Right atrium auricular region (tissue), 2 donors: ENCODE measurements at places on chromosomes 2 and 18. TPM values are rescaled to one million over a fixed set of nuclear protein-coding genes. Genes with fewer than 3 reads are reported as not detected.
A peak's percentile ranks its signal among the peaks of the same experiment; 100 is the strongest.

Gene MYOM1
- 410 TPM for total RNA-seq

Gene IL1RL1
- total RNA-seq, result 4.8 TPM

DNA sequence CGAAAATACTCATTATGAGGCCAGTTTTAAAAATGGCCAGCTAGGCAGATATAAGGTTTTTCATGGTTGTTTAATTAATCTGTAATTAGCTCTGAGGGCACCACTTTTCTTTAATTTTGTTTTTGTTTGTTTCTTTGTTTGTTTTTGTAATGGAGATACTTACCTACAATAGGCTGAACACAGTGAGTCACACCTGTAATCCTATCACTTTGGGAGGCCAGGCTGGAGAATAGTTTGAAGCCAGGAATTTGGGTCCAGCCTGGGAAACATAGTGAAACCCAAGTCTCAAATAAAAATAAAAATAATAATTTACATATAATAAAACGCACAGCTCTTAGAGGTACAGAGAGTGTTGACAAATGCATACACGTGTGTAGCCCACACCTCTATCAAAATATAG is 56.8 kb upstream of the MSH2 start:
- no peak for DNase-seq

Gene RUFY4
- total RNA-seq, result 0.12 TPM

Gene CAPN14
- total RNA-seq, result 0.22 TPM

- DNase-seq, result no peak
These were observed 23.5 kb upstream of the ADCY3 start for GRCh38 chr2:24943427-24944053.

DNA sequence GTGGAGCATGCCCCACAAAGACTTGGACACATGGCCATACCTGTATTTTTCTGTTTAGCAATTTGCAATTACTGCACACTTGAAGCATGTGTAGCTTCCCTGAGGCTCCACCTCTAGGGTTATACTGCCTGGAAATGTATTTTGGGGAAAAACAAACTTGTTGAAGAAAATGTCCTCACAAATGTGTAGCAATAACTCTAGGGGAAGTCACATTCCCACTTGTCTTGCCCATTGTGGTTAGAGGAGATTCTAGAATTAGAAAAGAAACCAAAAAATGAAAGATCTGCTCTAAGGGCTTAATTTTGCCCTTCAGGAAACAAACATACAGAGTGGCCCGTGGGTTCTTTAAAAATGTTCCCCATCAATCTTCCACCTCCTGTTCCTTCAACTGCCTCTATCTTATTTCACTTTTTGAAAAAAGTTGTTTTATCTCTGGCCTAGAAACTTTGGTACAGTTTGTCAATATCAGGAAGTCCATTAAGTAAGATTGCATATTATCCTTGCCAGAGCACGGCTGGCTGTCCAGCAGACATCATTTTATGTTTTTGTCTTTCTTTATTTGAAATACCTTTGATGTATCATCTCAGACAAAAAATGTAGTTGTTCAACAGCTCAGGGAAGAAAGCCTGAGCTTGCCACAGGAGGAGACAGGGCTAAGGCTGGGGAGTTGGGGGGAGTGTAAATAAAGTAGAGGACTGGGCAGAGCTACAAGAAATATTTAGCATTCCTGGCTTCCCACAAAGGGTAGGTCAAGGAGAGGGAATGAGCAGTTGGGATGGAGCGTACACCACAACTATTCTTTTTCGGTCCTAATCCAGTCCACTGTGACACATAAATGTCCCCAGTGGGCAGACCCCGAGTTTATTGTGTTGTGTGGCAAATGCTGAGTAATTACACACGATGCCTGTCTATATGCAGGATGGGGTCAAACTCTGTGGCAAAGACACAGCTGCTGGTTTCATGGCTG is 96.8 kb upstream of the CDC42EP3 start:
- DNase-seq, result no peak

DNA sequence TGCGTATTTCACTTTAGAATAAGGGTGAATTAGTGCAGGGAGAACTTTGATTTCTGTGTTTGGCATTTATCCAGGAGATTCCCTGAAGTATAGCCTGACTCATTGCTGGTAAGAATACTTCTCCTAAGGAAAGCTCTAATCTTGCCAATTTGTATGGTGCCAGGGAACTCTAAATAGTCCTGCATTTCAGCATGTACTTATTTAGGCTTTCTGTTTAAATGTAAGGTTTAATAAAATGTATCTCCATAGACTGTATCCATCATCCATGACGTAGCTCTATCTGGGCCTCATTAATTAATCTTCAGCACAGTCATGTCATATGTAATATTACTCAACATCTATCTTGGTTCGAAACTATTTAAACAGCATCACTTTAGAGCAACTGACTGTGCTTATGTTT is 127.7 kb downstream of the DOK6 start:
- DNase-seq, result no peak

DNA sequence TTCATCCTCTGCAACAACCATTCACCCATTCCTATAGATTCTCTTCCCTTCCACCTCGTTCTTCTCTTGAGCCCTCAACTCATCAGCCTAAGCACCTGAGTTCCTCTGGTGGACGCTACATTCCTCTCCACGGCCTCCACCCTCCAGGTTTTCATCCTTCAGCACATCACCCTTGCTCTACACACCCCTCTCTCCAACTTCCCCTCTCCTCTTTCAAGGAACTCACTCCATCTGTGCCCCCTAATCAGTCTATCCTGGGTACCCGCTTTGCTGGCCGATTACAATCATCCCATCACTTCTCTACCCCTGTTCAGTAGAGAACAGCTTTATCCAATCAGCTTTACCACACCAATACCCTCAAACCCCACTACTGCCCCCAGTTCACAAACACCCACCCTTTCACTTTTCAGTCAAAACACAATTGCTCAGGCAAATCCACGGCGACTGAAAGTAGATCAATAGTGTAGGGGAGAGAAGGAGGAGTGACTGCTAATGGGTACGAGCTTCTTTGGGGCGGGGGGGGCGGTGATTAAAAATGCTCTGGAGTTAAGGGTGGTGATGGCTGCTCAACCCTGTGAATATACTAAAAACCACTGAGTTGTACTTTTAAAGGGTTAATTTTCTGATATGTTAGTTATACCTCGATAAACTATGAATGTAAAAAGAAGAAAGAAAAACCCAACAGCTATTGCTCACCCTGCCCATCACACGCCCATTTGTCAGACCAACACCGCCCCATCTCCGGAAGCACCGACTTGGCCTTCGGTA is 857 bp downstream of the DYM start:
- no peak for DNase-seq

DNA sequence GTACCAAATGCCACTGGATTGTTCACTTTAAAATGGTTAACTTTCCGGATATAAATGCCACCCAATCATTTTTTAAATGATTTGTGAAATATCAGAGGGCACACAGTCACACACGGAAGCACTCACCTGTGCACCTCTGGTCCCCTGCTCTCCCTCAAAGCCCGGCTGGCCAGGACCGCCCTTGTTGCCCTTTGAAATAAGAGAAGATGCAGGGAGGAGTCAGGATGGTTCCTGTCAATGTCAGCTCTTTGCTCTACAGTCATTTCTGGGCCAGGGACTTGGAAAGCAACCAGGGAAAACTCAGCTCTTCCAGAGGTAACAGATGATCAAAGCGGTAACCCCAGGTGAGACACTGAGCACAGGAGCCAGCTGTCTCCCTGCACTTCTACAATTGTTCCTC is 60.7 kb downstream of the COL6A3 start:
- DNase-seq, result no peak

GRCh38 chr2:182182436-182182835 is 196.8 kb downstream of the PPP1R1C start:
- DNase-seq, result no peak

DNA sequence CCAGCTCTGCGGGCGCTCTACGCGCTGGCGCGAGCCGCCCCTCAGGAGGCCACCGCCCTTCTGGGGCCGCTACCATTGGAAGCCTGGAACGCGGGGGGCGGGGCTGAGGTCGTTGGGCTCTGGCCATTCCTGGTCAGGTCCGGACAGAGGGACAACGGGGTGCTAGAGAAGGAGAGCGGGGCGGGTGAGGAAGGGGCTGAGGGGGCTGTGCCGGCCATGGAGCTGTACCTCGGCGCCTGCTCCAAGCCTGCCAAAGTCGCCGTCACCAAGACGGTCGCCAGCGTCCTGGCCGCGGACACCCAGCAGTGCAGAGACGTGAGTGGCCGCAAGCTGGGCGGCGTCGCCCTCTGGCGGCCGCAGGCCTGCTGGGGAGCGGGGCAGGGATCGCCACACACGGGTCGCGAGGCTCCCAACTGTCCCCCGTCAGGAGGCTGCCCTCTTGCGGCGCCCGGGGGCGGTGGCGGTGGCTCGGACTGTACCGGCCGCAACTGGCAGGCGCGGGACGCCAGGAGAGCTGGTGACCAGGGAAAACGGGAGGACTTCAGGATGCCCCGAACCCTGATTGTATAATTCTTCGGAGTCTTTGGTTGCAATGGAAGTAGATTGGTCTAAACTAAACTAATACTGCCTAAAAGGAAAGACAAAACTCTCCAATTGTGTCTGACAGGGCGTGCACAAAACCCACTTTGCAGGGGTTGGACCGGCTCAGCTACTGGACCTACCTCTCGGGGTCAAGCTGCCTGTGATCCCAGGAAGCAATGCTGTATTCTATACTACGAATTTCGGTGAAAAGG is at the start of gene FSIP2:
TSS of gene FSIP2 (plus strand) at position 126 of the 794 bp plus-strand sequence. CDS start at position 217, 91 bp downstream.
- peak; percentile 60 for DNase-seq

DNA sequence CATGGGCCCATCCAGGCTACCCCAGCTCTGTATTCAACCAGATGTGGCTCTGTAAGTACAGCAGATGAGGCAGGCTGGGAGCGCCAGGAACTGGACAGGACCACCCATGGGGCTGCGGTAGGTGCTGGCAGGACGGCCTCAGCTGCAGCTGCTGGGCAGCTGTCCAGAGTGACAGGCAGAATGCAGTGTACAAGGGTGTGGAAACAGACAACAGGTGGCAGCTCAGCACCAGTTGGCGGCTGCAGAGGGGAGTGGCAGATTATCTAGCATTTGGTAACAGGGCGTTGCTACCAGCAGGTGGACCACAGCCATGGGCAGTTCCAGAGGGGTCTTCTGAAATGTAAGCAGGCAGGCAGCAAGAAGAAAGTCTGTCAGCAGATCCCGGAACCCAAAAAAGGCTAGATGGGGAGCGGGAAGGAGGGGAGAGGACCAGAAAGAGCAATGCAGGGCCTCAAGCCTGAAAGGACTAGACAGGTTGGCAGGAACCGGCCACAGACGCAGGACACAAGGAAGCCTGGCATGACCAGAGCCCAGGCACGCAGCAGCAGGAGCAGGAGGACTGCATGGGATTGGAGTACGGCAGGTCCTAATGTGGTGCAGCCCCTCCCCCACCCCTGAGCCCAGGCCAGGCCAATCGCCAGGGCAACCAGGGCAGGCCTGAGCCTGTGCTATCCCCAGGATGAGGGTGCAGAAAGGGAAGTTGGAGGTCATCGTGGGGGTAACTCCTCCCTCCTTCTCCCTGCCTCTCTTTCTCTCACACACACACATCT is 24.7 kb downstream of the PKDCC start:
- DNase-seq, result no peak

Gene LIMS1
- 106 TPM for total RNA-seq

- no peak for DNase-seq
These were observed 87.8 kb upstream of the ERBB4 start for GRCh38 chr2:212626371-212626918.

DNA sequence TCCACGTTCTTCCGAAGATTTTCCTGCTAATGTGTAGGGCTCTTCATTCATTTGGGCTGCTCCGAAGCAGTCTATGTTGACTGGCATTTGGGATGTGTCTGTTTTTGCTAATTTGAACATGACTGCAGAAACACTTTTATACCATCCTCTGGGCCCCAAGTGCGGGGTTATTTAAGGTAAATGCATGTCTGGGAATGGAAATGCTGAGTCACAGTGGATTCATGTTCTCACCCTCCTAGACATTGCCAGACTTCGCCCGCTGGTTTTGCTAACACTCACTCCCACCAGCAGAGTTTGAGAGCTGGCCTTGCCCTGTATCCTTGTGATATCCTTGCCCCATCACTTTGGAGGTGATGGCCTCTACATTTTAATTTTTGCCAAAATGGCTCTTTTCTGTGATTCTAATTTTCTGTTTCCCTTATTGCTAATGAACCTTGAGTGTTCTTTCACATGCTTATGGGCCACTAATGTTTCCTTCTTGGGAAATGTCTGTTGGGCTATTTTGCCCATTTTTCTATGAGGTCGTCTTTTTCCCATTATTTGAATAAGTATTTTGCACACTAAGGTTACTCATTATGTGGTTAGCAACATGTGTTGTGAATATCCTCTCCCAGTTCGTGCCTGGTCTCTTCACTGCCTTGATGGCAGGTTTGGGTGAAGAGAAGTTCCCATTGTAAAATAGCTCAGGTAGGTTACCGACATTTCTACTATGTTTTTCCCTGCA is 204.1 kb downstream of the GLI2 start:
- no peak for DNase-seq

Gene TANC1
- 51.8 TPM for total RNA-seq

DNA sequence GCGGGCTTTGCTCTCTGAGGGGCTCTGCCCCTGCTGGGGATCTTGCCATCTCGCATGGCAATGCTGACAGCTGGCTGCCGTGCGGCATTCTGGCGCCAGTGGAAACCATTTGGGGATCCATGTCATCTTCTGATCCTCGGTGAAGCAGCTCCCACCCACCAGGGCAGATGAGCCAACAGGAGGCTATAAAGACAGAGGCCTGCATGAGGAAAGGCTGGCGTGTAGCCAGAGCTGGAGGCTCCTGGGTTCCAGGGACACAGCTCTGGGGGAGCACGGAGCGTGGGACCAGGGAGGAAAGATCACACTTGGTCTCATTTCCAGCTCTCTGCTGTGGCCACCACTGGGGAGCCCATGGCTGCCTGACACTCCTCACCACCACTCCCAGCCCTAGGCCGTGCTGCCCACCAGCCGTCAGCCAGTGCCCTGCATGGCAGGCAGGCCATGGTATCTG is 145.8 kb downstream of the ZFP36L2 start:
- DNase-seq, result no peak

DNA sequence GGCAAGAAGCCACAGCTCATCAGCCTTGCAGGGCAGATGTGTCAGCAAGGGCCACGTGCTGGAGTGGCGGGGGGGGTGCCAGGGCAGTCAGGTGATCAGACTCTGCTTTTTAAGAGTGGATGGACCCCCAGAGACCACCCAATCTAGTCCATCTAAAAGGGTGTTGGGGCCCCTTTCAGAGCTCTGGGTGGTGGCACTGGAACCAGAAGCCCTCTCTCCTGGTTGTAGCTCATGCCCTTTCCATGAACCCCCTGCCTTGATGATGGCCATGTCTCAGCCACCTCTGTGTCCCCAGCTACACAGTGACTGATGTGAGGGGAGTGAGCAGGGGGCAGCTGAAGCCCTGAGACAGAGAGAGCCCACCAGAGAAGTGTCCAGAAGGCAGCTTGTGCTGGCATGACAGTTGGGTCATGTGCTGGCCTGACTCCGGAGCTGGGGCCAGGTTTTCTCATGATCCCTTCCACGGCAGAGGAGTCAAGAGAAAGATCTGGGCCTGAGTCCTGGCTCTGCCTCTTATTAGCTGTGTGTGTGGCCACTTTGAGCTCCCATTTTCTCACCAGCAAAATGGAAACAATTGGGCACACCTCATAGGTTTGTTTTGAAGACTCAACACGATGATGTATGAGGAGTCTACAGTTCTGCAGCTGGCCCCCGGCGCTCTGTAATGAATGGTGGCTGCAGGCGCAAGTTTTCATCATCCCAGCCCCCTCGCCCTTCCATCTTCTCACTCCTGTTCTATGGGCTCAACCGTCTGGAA is 195.7 kb downstream of the ZFP36L2 start:
- no peak for DNase-seq

Gene MTCL1
- total RNA-seq, result 5.4 TPM

- no peak for DNase-seq
These were observed 35.3 kb upstream of the CCDC150 start for GRCh38 chr2:196604196-196604595.

Gene KCTD1
- 35.1 TPM for total RNA-seq

Gene FRZB
- total RNA-seq, result 1.8 TPM

Gene SUPT7L
- 16.1 TPM for total RNA-seq
